ENCODE measurements at places on chromosomes 5 and 9. TPM values are rescaled to one million over a fixed set of nuclear protein-coding genes. Genes with fewer than 3 reads are reported as not detected.

GRCh38 chr5:93247105-93247504 lies 333.9 kb downstream of the NR2F1-AS1 start:
- DNase-seq, result no peak

- DNase-seq, result peak; percentile 86
Observed at GRCh38 chr9:77433675-77434445, 214.3 kb downstream of the GNA14 start.

The PRR7 gene
- 0.93 TPM for total RNA-seq

- DNase-seq, result peak; percentile 80
Observed at GRCh38 chr9:34899535-34900158, 58.4 kb upstream of the PHF24 start.

The NEURL1B gene
- 27.3 TPM for total RNA-seq

The ITGA2 gene
- 27.7 TPM for total RNA-seq

The PCDHGA11 gene
- 3.1 TPM for total RNA-seq

The MAN1B1 gene
- 40.7 TPM for total RNA-seq

DNA sequence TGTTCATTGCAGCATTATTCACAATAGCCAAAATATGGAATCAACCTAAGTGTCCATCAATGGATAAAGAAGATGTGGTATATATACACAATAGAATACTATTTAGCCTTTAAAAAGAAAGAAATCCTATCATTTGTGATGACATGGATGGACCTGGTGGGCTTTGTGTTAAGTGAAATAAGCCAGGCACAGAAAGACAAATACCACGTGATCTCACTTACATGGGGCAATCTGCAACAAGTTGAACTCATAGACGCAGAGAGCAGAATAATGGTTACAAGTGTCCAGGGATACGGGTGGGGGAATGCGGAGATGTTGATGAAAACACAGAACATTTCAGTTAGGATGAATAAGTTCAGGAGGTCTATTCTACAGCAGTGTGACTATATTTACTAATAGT lies 66.4 kb upstream of the ALDH1B1 start:
- no peak for DNase-seq

The SERF1B gene
- 48.5 TPM for total RNA-seq

The EDIL3 gene
- total RNA-seq, result 7.6 TPM

GRCh38 chr5:138937392-138938387 lies 62.6 kb upstream of the LRRTM2 start:
- DNase-seq, result no peak

The REEP2 gene
- total RNA-seq, result 8.1 TPM

The AGXT2 gene
- 0.04 TPM for total RNA-seq

DNA sequence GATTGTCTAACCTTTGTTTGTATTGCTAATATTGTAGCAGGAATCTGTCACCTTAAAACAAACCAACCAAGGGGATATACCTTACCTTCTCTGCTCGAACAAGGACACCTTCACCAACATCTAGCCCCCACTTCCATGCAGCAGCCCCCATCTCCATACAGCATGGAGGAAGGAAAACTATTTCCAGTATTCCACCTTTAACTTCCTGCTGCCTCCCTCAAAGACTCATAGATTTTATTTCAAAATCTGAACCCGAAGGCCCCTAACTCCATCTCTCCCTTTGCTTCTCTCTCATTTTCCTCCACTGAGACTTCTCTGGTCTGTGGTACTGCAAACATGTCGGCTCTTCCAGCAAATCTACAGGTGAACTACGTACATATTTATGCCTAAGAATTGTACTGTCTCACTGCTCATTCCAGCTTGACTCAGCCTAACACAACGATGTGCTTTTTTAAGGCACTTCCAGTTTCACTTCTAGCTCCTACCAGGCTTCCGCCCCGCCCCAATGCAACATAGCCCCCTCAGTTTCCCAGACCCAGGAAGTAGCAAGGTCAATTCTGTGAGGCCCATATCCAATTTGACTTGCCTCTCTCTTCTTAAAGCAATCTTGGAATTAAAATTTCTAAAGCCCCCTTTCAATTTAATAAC lies 70.7 kb upstream of the RNF38 start:
- peak; percentile 73 for DNase-seq

DNA sequence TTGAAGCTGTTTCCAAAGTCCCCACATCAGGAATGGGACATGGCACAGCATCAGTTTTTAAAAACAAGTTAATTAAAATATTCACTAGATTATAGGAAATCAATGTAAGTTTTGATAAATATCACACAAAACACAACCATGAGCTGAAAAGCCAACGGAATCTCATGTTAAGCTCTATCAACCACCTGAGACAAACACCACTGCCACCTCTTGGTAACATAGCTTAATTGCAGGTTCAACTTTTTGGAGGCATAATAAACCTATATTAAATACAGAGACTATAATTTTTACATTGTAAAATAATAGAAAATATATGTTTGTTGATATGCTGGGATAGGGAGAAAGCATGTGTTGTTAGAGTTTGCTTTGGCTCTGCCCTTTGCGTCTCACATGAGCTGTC lies 126.1 kb downstream of the SV2C start:
- DNase-seq, result no peak

DNA sequence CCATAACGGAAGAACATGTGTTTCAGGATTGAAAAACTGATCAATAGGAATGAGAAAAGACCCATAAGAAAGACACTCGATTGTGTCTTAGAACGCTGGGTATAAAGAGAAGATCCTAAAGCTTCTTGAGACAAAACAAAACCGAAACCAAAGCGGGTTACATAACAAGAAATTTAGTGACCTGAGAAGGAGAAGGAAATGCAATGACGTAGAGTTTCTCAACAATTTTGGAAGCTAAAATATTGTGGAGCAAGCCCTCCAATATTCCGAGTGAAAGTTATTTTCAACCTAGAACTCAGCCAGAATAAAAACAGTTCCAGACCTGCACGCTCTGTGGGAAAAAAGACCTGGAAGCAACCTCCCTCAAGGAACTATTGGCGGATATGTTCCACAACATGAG lies 81.9 kb upstream of the FREM1 start:
- DNase-seq, result peak; percentile 89

DNA sequence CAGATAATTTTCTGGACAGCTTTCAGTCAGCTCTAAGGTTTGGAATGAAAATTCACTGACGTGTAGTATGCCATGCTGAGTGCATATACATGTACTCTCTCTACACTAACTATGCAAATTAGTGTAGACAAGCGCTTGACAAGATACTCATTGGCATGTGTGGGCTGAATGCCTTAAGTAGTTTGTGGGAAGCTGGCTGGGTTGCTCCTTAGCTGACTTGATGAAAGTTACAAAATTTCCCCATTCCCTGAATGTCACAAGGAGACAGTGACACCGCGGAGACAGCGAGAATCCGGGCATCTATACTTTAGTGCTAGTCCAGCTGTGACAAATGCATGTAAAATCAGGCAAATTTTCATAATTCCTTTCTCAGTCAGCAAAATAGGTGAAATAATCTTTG lies 51.6 kb upstream of the C5orf46 start:
- DNase-seq, result no peak

DNA sequence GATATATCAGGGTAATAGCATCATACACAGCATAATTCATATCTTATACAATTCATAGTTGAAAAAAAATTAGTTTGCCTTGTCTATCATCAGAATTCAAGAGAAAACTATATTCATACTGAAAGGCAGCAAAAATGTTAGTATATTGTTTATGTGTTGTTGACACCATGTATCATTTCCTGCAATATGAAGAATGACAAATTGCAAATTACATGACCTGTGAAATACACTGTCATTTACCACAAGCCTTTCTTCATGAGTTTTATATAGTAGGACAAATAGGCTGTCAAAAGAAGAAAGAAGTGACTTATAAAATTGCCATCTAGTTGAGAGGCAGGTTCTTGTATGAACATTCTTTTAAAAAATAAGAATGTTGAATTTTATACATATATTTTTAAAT lies 1136.3 kb upstream of the CDH9 start:
- DNase-seq, result no peak

- DNase-seq, result no peak
Observed at GRCh38 chr5:178359738-178360137, 127.1 kb upstream of the PHYKPL start.

GRCh38 chr5:121325930-121326329 lies 525.8 kb upstream of the FTMT start:
- DNase-seq, result peak; percentile 4

The FSTL4 gene
- total RNA-seq, result 1.3 TPM

DNA sequence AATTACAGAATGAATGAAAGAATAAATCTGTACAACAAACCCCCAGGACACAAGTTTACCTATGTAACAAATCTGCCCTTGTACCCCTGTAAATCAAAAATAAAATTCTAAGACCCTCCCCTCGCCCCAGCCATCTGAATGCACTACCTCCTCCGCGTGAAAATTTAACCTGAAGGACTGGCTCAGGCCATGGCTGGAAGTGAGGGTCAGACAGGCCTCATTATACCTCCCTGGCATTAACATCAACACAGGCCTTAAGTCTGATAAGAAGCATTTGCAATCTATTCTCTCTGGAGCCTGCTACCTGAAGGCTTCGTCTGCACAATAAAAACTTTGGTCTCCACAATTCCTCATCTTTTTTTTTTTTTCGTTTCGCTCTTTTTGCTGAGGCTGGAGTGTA lies 48.7 kb upstream of the TTC39B start:
- DNase-seq, result no peak

DNA sequence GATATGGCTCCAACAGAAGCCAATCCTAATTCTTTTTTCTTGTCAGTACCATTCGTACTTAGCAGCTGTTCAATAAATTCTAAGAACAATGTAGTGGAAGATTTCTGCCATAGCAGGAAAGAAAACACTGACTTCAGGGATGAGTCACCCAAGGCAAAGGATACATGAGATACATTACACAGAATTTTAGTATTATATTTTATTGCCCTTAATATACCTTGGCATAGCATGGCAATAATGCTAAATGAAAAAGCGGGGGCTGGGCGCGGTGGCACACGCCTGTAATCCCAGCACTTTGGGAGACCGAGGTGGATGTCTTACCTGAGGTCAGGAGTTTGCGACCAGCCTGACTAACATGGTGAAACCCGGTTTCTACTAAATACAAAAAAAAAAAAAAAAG lies 619.1 kb upstream of the DAB2 start:
- DNase-seq, result no peak

- no peak for DNase-seq
Observed at GRCh38 chr9:76357555-76357954, 36.7 kb downstream of the RFK start.

The CER1 gene
- 0.22 TPM for total RNA-seq

DNA sequence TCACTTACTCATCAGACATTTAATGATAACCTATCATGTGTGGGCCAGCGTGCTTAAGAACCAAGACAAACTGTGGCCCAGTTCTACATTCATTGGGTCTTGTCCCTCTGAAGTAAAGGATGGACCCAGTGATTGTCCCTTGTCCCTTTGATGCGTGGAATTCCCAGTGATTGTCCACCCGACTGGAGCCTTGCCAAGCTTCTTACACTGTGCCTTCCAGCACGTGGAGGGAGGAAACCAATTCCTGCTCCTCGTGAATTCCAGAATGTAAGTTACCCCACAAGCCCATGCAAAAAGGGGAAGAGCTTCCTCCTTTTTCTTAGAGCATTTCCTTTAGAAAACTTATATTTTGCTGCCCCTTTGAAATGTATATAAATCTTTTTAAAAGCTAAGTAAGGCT lies 7.9 kb downstream of the CKMT2 start:
- DNase-seq, result no peak

DNA sequence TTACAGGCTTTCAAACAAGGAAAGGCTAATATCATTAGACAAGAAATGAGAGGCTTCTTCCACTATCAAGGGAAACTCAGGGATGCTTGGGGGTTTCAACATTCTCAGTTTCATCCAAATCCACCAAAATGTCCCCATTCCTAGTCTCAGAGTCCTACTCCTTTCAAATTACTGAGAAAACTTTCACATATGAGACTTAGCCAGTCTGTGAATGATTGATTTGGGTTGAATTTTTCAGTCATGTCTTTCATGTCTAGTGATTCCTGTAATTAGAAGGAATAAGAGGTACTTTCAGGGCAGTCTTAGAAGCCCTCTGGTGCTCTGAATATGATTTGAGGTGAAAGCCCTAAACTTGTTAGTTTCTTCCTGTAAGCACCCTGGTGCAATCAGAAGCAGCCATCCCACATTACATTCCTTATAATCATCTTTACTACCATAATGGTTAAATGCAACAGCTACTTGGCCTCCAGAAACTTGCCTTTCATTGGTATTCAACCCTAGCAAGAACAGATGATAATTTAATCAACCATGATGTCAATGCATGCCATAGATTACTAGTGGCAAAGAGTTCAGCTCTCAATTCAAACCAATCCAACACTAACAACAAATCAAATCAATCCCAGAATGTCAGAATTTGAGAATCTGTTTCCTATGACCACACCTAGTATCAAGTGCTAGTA lies 50.7 kb upstream of the RIC1 start:
- DNase-seq, result no peak

DNA sequence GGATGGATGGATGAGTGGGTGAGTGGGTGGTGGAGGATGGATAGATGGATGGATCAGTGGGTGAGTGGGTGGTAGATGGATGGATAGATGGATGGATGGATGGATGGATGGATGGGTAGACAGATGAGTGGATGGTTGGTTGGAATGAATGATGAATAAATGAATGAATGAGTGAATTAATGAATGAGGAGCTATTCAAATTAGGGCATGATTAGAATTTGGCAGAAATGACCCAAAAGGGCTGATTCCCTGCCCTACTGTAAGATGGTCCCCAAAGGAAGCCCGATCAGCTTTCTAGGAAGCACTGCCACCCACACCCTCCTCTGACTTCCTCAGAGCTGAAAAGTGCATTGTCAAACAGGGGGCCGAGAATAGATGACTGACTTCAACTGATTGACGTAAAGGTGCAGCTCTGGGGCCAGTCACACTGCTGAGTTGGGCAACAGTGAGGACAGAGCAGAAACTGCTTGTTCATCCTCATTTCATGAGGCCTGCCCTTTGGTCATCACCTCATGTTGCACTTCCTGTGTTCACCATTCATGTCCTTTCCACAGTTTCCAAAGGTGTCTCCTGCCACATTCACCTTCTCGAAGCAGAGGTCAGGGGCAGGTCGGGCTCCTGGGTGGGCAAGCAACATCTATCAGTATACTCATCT lies 34.3 kb downstream of the NIPAL4 start:
- peak; percentile 29 for DNase-seq

GRCh38 chr9:34430843-34431437 lies 27.4 kb downstream of the FAM219A start:
- peak; percentile 92 for DNase-seq

DNA sequence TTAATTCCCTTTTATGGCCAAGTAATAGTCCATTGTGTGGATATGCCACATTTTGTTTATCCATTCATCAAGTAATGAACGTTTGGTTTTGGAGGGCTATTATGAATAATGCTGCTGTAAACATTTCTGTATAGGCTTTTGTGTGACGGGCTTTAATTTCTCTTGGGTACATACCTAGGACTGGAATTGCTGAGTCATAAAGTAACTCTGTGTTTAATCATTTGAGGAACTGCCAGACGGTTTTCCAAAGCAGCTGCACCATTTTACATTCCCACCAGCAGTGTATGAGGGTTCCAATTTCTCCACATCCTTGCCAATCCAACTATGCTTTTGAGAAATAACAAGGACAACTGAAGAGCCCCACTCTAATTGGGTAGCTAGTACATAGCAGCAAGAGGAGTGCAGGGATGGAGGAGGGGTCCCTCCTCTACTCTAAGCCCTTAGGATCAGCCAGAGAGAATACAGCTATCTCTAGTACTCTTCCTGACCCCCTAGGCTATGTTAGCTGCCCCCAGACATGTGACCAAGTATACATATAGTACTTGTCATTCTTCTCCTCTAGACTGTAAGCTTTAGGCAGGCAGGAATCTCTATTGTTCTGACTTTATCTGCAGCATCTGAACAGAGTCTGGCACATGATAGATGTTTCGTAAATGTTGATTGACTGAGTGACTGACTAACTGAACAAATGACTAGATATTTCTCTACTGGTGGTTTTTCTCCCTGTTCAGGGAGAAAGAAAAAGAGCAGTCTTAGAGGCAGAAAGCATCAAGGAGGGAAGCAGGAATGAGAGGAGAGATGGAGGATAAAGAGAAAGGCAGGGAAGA lies 22.1 kb upstream of the MATR3 start:
- no peak for DNase-seq

Measured in muscle of leg (tissue), 16 donors.